ENCODE measurements at places on chromosomes 7 and 10.

GRCh38 chr10:33139181-33139646 is 181.2 kb upstream of the ITGB1 start:
- H3K27me3 ChIP-seq, result no peaks in the 10 kb centered on the region
- peak; percentile 88 for DNase-seq
- peaks cover 4% of the 10 kb centered on the region for H3K36me3 ChIP-seq
- H3K27ac ChIP-seq, result peak overlapping the region; percentile 92
- peak overlapping the region; percentile 46 for H3K4me3 ChIP-seq

- H3K36me3 ChIP-seq, result no peaks in the 10 kb centered on the region
- H3K27ac ChIP-seq, result no peak overlapping the region
- no peak for DNase-seq
- peaks cover 12% of the 10 kb centered on the region for H3K4me1 ChIP-seq
- H3K4me3 ChIP-seq, result no peak overlapping the region
- peaks cover 33% of the 10 kb centered on the region for H3K27me3 ChIP-seq
These were observed 31.4 kb upstream of the SMARCD3 start for GRCh38 chr7:151279868-151280267.

- H3K27ac ChIP-seq, result no peak overlapping the region
- DNase-seq, result no peak
- no peaks in the 10 kb centered on the region for H3K36me3 ChIP-seq
- no peaks in the 10 kb centered on the region for H3K4me1 ChIP-seq
These were observed 612.1 kb upstream of the MGMT start for GRCh38 chr10:128854963-128855362.

DNA sequence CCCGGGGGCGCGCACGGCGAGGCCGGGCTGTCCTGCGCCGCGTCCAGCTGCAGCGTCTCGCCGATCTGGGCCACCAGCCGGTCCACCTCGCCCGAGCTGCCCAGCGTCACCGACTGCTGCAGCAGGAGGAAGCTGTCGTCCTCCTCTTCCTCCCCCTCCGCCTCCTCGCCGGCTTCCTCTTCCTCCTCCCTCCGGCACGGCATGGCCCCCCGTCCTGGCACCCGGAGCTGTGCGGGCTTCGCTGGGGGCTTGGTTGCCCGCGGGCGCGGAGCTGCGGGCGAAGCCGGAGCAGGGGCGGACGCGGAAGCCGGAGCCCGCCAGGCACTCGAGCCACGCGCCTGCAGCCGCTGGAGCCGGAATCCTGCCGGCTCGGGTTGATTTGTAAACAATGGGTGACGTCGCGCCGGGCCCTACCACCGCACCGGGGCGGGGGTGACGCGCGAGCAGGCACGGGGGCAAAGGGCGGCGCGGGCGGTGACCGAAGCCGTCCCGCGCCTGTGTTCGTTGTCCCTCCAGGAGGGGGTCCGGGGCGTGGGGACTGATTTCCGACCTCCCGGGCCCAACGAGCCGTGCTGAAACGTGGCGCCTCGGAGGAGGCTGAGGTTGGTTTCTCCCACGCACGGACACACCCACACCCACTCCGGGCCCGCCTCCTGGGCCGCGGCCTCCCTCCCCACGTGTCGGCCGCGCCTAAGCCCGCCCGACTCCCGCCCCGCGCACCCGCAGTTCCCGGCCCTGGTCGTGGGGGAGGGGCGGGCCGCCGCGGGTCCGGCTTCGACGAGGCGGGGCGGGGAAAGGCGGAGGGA is at the start of gene FRAT2:
FRAT2 (minus strand) TSS at position 360 of the 806 bp plus-strand sequence; CDS start at position 203, 157 bp downstream.
- DNase-seq, result peak; percentile 87
- H3K27ac ChIP-seq, result peak within 1 kb of the TSS; percentile 91

DNA sequence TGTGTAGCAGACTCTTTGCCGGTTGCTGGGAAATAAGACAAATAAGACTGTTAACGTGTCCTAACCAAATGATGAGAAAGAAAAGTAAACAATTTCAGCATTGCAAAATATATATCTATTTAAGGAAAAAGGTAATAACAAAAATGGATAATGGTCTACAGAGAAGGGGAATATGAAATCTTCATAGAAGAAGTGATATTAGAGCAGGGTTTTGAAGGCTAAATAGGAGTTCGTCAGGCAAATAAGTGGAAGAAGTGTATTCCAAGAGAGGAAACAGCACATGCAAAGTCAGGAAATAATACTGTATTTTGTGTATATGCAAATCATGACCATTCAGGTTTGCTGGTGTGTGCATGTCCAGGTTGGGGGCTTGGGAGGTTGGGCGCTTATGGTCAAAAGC is 55.3 kb upstream of the OSBPL3 start:
- H3K4me1 ChIP-seq, result peaks cover 13% of the 10 kb centered on the region
- no peak overlapping the region for H3K4me3 ChIP-seq
- H3K36me3 ChIP-seq, result peaks cover 3% of the 10 kb centered on the region
- H3K27ac ChIP-seq, result no peak overlapping the region
- no peak for DNase-seq

DNA sequence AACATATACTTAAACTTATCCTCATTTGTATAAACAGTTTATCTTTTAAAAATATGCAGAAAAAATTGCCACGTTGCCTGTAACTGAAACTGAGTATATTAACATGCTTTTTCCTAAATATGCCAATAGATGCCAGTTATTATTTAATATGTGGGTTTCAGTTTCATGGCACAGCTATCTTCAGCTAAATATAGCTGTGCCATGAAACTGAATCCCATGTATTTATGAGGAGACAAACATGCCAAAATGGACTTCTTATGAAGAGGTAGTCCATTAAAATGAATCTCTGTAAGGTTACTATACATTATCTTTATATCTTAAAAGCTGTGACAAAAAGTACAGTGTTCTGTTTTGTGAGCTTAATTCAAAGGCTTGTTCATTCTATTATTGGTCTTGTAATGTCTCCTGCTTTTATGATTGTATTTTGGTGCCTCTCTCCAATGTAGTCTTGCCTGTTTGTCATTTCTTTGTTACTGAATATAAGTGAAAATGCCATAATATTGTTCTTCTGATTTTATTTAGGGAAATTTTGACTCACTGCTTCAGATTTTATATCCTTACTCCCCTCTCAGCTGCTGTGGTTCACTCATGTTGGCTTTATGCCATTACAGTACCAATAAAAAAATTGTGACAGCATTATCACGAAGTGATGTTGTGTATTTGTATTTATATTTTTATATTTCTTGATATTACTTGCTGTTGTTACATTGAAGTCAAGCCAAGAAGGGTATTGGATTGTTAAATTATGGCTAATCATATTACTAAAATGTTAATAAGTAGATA is 34.3 kb upstream of the CACNA2D1 start:
- no peaks in the 10 kb centered on the region for H3K27me3 ChIP-seq
- no peak for DNase-seq
- H3K36me3 ChIP-seq, result no peaks in the 10 kb centered on the region
- H3K4me3 ChIP-seq, result no peak overlapping the region
- no peaks in the 10 kb centered on the region for H3K4me1 ChIP-seq

- no peak overlapping the region for H3K27ac ChIP-seq
- DNase-seq, result no peak
- no peaks in the 10 kb centered on the region for H3K4me1 ChIP-seq
- H3K27me3 ChIP-seq, result peaks cover 2% of the 10 kb centered on the region
- no peaks in the 10 kb centered on the region for H3K36me3 ChIP-seq
These were observed 54.9 kb downstream of the MET start for GRCh38 chr7:116726713-116727431.

GRCh38 chr10:30868611-30869010 is 163.1 kb downstream of the ZNF438 start:
- H3K4me1 ChIP-seq, result no peaks in the 10 kb centered on the region
- no peaks in the 10 kb centered on the region for H3K36me3 ChIP-seq
- DNase-seq, result no peak
- H3K4me3 ChIP-seq, result no peak overlapping the region

DNA sequence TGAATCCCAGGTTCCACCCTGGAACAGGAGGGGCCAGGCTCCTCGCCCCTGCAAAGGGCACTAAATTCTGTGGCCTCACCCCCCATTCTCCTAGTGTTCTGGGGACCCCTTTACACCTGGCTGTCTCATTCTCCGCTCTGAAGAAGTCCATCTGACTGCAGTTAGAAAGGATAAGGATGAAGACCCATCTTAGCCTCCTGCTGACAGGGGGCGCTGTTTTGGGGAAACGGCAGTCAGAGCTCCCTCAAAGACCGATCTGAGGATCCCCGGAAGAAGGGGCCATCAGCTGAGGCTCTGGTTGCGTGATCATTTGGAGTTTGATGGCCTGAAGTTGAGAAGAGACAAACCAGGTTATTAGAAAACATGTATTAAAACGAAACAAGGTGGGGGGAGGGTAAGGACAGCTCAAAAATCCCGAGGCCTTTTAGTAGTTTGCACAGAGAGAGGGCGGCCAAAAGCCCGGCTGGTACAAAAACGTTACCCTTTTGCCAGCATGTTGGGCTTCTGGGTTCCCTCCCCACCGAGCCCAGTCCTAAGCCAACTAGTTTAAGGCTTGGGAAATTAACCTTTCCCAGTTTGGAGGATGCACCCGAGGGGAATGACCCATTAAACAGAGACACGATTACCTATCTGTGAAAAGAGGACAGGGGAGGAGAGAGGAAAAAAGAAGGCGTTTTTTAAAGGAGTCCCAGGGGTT is 102.8 kb downstream of the CHN2 start:
- H3K27me3 ChIP-seq, result peaks cover 16% of the 10 kb centered on the region
- no peak overlapping the region for H3K4me3 ChIP-seq
- H3K36me3 ChIP-seq, result no peaks in the 10 kb centered on the region
- H3K27ac ChIP-seq, result no peak overlapping the region
- no peaks in the 10 kb centered on the region for H3K4me1 ChIP-seq
- DNase-seq, result no peak

DNA sequence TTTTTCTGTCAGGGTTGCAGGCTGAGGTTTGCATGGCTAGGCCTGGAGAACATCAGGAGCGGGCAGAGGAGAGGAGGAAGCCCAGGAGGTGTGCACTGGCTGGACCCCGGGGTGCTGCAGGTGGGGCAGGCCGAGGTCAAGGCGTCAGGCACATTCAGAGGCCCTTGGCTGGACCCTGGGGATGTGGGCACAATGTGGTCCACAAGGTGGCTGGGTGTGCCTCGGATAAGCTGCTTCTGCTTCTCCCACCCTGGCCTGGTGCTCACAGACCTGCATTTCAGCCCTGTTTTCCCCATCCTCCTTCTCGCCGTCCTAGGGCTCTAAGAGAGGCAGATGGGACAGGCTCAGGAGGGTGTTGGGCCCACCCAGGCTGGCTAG is 108.2 kb downstream of the ADCY1 start:
- no peak for DNase-seq
- H3K27me3 ChIP-seq, result no peaks in the 10 kb centered on the region
- H3K4me3 ChIP-seq, result no peak overlapping the region
- no peak overlapping the region for H3K27ac ChIP-seq

GRCh38 chr7:142024547-142024946 is 28.9 kb downstream of the MGAM start:
- H3K4me3 ChIP-seq, result no peak overlapping the region
- no peaks in the 10 kb centered on the region for H3K36me3 ChIP-seq
- no peak for DNase-seq
- no peaks in the 10 kb centered on the region for H3K4me1 ChIP-seq
- no peak overlapping the region for H3K27ac ChIP-seq

DNA sequence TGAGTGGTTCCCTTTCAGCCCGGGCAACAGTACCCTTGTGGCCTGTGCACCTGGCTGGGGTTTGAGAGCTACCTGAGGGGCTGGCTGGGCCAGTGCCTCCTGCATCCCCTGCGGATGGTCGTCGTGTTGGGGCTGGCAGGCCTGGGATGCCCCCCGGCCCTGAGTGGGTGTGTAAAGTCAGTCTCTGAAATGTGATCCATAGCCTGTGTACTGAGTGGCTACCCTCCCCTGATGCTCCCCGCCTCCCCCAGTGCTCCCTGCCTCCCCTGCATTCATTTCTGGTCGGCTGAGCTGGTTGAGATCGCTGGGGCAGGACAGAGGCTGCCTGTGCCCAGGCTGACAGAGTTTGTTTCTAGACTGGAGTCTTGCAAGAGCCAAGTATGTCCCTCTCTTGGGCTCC is 9.3 kb downstream of the ZNF316 start:
- H3K4me3 ChIP-seq, result no peak overlapping the region
- no peaks in the 10 kb centered on the region for H3K27me3 ChIP-seq
- no peak overlapping the region for H3K27ac ChIP-seq
- peaks cover 2% of the 10 kb centered on the region for H3K4me1 ChIP-seq

- H3K27ac ChIP-seq, result no peak overlapping the region
- no peak for DNase-seq
- H3K36me3 ChIP-seq, result no peaks in the 10 kb centered on the region
- peaks cover 2% of the 10 kb centered on the region for H3K4me1 ChIP-seq
- no peak overlapping the region for H3K4me3 ChIP-seq
These were observed 99.9 kb upstream of the BAIAP2L1 start for GRCh38 chr7:98500764-98501163.

DNA sequence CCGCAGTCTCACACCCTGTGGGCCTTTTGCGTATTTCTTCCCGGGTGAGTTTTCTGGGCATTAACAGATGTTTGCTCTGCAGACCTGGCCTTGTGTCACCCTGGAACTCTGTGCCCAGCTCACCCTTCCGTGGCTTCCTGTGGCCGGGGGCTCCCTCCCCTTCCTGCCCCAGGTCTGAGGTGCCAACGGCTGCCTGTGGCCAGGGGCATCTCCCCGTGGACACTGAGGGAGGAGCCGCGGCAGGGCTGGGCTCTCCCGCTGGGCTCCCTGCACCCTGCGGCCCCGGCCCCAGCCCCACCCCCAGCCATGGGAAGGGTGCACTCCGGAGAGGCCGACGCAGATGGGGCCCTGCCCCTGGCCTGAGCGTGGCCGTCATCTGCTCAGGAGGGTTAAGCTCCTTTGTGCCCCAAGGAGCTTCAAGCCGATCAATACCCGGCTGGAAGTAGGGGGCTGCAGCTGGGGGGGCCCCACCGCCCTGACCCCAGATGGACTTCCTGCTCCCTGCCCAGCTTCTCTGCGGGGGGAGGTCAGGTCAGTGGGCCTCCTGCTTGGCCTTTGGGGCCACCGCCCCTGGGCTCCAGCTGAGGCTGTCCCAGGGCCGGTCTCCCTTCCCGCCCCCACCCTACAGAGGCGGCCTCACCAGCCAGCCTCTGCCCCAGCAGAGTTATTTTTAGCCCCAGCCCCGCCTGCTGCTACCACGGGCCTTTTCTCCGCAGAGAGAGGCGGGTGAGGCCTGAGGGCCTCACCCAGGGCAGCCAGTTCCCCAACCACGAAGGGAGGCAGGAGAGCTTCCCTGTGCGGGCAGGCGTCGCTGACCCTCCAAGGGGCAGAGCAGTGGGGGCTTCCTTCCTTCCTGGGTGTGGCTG is 24.2 kb downstream of the PWWP2B start:
- DNase-seq, result peak; percentile 24
- H3K4me1 ChIP-seq, result peaks cover 33% of the 10 kb centered on the region
- H3K4me3 ChIP-seq, result no peak overlapping the region
- no peaks in the 10 kb centered on the region for H3K36me3 ChIP-seq
- peak overlapping the region; percentile 81 for H3K27ac ChIP-seq
